Keratinocyte (primary cell): ENCODE measurements at places on chromosomes 11 and 22. TPM values are rescaled to one million over a fixed set of nuclear protein-coding genes. Genes with fewer than 3 reads are reported as not detected.

The LINC01488 gene
- not detected in 3 replicates for polyA plus RNA-seq

The ARHGAP8 gene
- 20.2 to 26.0 TPM (median 21.3 TPM) in 3 replicates for polyA plus RNA-seq

DNA sequence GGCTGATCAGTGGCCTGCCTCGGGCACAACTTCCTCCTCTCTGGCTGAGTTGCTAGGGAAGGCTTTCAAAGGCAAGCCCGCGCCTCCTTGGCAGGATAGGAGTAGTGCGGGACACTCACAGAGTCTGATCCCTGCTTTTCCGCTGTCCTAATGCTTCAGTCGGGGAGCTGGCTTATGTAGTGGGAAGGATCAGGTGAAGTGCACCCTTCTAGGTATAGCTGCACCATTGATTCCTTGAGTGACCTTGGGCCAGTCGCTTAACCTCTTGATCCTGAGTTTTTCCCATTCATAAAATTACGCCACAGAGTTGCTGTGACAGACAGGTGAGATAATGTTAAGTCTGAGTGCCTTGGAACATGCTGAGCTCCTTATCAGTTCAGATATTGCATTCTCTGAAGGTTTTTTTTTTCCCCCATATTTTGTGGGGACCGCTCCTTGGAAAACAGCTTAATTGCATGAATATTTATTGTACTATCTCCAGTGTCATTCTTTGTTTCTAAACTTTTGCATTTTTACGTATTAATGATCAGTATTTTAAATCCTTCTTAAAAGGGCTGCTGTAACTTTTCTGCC lies 961 bp downstream of the IPO7 start:
- peaks cover 12% of the 10 kb centered on the region for H3K4me1 ChIP-seq
- peak overlapping the region; percentile 93 for H3K27ac ChIP-seq
- peaks cover 3% of the 10 kb centered on the region for H3K36me3 ChIP-seq
- DNase-seq, result no peak
- no peaks in the 10 kb centered on the region for H3K27me3 ChIP-seq
- peak overlapping the region; percentile 88 for H3K4me3 ChIP-seq

GRCh38 chr11:119493712-119494111 lies 70.7 kb upstream of the THY1 start:
- no peak overlapping the region for H3K4me3 ChIP-seq
- H3K36me3 ChIP-seq, result no peaks in the 10 kb centered on the region
- no peak overlapping the region for H3K27ac ChIP-seq
- no peaks in the 10 kb centered on the region for H3K27me3 ChIP-seq

DNA sequence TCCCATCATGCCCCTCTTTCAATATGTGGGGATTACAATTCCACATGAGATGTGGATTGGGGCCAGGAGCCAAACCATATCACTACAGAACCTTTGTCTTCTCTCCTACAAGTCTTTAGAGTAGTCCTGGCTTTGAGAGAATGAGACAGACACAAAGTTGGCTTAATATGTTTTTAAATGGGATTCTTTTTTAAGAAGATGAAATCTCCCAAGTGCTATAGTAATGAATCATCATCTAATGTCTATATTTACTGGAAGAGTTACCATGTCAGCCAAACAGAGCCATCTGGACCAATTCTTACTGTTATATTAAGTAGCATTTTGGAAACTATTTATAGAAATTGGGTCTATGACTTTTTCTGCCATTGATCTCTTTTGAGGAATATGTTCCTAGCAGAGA lies 38.1 kb upstream of the CARD18 start:
- no peaks in the 10 kb centered on the region for H3K36me3 ChIP-seq
- H3K27me3 ChIP-seq, result no peaks in the 10 kb centered on the region
- no peak overlapping the region for H3K4me3 ChIP-seq
- H3K4me1 ChIP-seq, result no peaks in the 10 kb centered on the region
- no peak for DNase-seq
